ENCODE measurements at places on chromosomes 6 and 20.

DNA sequence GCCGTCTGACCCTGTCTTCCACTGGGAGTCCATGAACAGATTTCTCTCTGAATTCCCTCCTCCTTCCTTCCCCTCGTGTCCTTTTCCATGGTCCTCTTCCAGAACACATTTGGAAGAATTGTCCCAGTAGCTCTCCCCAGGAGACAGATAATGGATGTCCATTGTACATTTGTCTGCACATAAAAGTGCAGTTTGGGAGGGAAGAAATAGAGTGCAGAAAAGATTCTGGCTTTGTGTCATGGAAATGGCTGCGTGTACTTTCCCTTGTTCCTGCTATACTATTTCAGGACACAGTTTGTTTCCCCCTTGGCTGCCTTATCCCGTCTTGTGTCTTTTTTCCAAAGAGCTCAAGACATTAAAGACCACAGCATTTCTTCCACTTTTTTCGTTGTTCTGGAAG lies 127.6 kb downstream of the SYNDIG1 start:
- DNase-seq: no peak

DNA sequence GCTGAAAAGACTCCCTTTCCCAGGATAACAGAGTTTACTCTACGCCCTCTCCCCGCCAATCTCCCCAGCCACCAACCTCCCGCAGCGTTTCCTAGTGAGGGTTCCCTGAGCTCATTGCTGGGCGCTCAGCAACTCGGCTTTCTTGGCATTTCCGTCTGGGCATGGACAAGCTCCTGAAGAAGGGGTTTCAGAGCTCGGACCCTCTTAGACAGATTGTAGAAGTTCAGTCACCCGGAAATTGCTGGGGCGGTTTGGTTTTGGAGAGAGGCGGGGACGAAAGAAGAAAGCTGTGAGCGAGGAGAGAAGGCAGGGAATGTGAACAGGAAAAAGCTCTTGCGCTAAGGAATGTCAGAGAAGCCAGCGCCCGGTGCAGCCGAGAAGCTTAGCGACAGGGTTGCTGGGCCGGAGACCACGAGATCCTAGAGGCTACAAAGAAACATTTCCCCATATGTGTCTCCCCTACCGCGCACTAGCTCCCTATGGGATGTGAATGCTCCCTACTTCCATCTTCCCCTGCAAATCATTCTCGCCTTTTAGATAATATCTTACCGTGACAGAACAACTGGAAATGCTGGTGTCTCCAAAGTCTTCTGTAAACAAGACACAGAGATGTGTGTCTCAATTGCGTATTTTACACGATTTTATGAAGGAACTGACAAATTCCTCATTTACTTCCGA lies 15.8 kb downstream of the POM121L2 start:
- DNase-seq: no peak

- DNase-seq: no peak
Measured at GRCh38 chr6:146886587-146887446, 288.0 kb downstream of the ADGB start.

DNA sequence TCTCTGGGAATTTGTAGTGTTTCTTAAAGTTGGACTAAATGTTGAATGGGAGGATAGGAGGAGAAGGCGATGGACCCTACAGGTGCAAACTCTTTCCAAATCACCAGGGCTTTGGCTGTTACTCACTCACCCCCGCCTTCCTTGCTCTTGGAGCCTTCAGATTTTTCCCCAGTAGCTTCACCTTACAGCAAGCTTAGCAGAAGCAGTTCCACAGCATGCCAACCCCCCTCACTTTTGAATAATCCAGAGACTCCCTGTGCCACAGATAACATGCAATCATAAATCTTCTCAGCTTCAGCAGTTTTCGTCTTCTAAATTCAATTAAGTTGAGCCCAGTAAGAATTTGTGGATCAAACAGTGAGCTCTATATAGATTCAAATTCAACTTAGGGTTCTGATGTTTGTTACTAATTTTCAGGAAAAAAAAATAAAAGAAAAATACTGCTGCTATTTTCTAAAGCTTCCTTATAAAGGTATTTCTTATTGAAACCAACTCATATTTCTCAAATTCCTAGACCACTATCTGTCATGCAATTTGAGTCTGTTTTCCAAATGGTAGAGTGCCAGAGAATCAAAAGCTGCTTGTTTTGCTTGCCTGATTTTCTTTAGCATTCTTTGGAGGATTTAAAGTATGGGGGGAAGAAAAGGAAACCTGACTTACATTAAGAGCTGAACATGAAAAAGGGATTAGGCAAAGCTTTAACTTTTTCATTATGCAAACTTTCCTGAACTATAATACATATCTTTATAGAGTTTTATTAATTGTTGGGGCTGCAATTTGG lies 166.4 kb downstream of the EYA4 start:
- no peak for DNase-seq

GRCh38 chr6:144364208-144364720 lies 79.1 kb downstream of the UTRN start:
- no peak for DNase-seq

DNA sequence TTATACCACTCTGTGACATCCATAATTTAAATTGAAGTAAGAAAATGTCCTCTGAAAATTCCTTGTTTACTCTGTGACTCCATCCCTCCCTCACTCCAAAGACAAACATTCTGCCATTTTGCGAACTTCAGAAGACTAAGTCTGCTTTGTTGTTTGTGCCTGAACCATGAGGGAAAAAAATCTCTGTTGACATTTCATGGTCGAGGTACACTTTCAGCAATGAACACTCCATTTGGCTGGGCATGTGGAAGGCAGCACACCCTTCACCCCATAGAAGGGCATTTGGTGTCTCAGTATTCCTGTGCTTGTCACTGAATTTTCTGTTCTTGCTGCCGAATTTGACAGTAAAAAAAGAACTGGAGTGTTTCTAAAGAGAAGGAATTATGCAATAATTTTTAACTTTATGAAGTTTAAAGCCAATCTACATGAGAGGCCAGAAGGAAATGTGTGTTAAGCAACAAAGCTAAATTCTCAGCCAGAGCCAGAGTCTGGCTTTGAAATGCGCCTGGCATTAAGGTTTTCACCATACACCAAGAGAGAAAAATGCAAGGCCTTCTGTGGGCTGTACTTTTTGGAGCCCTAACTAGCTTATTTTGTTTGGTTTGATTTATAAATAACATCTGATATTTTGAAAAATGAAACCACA lies 4.7 kb upstream of the PBOV1 start:
- DNase-seq: no peak

DNA sequence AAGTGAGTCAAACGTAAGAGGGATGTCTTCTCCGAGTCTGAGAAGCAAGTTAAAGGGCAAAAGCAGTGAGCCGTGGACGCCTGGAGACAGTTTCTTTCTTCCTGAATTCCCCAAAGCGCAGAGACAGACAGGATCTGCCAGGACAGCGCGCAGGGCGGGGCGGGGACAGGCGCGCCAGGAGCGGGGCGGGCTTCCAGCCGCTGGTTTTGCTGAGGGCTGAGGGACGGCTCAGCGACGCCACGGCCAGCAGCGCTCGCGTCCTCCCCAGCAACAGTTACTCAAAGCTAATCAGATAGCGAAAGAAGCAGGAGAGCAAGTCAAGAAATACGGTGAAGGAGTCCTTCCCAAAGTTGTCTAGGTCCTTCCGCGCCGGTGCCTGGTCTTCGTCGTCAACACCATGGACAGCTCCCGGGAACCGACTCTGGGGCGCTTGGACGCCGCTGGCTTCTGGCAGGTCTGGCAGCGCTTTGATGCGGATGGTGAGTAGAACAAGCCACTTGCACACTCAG lies at the start of gene SCGN:
Gene SCGN, plus strand, starts transcription at position 209 of the 509 bp plus-strand sequence. Its CDS starts 189 bp downstream, at position 398.
- DNase-seq: no peak

DNA sequence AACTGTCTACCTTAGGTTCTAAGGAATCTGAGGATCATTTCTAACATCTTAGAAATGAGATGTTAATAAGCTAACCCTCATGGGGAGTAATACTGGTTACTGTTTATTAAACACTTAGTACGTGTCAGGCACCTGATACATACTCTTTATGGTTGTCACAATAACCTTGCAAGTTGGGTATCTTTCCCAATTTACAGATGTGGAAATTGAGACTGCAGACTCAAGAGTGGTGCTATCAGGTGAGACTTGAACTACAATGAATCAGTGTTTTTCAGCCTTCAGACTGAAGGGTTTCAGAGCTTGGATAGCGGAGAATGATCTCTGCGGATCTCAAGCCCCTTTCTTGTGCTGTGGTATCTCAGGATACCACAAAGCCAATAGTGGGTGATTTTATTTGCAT lies 27.0 kb downstream of the ELOVL2 start:
- no peak for DNase-seq

DNA sequence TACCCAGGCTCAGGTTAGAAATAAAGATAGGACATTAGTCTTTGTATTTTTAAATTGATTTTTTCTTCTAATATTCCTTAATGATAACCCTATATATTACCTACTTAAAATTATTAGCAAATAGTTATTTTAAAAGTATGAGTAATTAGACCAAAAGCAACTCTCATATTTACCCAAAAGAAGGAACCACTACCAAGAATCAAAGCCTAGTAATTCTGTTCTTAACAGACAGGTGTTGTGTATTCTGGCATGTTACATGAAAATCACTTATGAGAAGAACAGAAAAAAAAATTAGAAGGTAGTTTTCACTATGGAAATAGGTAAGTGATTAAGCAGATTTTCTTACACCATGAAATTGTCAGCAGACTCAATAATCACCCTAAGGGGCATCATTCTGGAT lies 105.1 kb downstream of the ATG5 start:
- DNase-seq: no peak

DNA sequence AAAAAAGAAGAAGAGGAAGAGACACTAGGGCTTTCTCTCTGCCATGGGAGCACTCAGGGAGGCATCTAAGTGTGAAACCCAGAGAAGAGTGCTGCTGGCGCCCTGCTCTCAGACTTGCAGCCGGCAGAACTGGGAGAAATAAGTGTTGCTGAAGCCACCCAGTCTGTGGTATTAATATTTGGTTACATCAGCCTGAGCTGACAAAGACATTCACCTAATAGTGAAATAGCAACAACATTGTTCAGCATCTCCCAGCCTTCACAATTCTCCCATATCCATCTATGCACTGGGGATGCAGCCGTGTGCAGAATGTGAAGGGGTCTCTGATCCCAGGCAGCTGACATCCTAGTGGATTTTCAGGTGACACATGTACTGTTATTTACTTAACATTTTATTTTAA lies 12.0 kb downstream of the KCNG1 start:
- no peak for DNase-seq

- no peak for DNase-seq
Measured at GRCh38 chr6:3612341-3613041, 139.0 kb downstream of the PXDC1 start.

- no peak for DNase-seq
Measured at GRCh38 chr6:63975699-63976098, 340.1 kb downstream of the PHF3 start.

DNA sequence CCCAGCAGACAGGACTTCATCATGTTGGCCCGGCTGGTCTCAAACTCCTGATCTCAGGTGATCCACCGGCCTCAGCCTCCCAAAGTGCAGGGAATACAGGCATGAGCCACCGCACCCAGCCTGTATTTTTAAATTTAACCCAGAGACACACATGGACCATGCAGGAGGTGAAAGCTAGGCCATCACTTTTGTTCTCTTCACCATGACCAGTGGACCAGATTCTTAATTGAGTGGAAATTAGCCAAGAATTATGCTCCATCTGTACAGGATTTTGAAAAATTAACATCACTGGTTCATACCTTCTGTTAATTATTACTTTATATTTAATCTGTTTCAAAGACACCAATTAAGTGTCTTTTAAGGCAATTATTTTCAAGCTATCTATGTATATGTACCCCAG lies 493.6 kb upstream of the NOX3 start:
- no peak for DNase-seq

DNA sequence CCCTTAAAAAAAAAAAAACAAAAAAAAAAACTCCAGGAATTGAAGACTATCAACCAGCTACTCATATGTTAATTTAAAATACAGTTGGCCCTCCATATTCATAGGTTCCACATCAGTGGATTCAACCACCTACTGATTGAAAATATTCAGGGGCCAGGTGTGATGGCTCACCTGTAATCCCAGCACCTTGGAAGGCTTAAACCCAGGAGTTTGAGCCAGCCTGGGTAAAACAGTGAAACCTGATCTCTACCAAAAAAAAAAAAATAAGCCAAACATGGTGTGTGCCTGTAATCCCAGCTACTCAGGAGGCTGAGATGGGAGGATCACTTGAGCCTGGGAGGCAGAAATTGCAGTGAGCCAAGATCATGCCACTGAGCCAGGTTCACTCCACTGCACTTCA lies 72.4 kb upstream of the SMIM8 start:
- DNase-seq: no peak

DNA sequence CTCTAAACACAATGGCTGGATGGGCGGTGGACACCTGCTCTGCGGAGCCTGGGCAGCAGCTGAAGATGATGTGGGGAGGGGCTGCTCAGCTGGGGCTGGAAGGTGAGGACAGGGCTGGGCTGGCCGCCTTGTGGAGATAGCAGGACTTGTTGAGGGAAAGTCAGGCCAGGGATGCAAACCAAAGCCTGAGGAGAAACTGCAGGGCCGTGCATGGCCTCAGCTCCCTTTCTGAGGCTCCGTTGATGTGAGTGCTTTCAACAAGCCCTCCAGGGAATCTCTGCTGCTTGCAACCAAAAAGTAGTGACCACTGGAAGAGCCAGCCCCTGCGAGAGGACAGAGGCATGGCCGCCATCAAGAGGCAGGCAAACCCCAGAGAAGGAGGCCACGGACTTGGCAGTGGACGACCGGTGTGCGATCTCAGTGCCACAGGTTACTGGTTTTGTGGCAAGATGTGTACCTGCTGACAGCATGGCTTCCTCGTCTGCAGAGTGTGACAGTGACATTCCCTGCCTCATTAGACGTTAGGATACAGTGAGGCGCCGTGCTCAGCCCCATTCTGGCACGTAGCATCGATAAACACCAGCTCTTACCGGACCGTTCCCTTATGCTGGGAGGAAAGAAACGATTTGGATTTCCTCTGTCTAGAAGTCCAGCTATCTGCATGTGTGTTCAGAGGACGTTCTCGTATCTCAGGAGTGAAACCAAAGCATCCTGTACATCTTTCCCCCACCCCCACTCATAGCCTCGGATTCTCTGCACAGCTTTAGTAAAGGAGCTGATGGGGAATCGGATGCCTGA lies 37.9 kb downstream of the ERMARD start:
- no peak for DNase-seq

DNA sequence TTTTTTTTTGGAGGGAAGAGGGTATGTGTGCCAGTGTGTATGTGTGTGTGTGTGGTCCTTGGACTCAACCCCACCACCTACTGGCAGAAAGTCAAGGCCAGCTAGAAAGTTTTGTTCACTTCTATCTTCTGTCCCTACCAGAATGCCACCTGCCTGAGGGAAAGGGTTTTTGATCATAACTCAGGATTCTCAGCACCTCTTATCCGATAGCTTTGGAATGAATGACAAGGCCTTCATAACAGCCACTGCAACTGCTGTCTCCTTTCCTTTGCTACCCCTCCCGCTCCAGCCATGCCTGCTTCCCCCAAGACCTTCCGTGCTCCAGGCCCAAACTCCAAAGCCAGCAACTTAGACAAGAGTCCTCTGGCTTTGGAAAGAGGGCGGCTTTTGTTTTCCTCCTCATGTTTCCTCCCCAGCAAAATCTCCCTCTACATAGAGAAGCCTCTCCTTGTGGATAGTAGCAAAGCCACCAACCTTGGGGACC lies 18.7 kb downstream of the BTN3A1 start:
- DNase-seq: no peak

All from stimulated activated CD4-positive, alpha-beta T cell treated with anti-CD3 and anti-CD28 coated beads, TNF-alpha, amount 100 ng/mL, for 1 hour (primary cell).